NCI-H1417 treated with DMSO at 0.1 percent for 48 hours (cell line): ENCODE measurements at places on chromosomes 7 and 10.

- DNase-seq = no peak
Measured at GRCh38 chr7:37769726-37770125, 78.7 kb upstream of the NME8 start.

DNA sequence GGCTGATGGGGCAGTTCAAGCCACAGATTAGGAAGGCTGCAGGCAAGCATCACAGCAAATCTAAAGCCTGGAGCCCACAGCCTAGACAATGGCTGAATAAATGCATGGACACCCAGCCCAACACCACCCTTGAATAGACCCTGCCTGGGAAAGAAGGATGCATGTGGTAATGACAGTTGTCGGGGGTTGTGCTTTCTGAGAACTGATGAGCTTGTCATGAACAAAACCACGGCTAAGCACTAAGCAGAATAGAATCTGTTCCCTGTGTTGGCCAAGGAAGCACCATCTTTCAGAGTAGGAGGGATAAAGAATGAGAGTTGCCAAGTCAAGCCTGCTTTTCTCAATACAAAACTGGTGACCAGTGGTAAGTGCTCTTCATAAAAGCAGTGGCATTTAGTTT is 66.1 kb upstream of the JCAD start:
- DNase-seq = no peak

DNA sequence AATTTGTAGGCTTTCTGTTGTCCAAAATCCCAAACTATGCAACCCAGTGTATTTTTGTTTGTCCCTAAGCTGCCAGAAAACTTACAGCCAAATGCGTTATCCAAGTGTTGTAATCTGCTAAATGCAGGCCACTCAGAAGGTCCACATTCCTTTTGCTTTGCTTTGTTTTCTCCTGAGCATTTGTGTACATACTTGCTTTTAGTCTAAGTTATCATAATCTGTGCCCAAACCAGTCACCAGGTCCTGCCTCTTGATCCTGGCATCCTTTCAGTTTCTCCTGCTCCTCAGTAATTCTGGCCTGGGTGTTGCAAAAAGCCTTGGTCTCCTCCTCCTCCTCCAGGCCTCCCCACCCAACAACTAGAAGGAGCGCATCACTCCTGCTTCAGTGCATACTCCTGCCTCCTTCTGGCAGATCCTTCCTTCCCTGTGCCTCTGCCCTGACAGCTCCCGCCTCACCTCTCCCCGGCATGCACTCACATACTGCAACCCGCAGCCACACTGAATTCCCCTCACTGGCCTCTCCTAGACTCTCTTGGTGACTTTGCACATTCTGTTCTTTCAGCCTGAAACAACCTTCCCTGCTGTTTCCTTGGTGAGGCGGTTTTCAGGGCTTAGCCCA is 2.3 kb downstream of the DENND2A start:
- DNase-seq = no peak

- DNase-seq = no peak
Measured at GRCh38 chr10:4766454-4766853, 59.6 kb upstream of the AKR1E2 start.

DNA sequence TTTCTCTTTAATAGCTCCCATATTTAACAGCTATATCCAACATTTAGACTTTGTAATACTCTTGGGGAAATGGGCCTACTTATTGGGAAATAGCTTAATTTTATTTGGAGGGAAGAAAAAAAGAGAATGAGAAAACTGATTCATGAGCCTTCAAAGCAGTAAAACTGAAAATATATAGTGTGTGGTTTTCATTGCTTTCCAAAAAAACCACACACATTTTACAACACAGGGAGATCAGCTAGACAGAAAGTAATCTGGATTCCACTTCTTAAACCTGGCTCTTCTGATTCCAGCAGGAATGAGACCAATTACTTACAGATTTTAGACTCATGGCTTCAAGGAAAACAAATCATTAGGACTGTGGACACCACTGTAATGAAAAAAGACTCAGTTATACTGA is 48.7 kb downstream of the CH25H start:
- no peak for DNase-seq

DNA sequence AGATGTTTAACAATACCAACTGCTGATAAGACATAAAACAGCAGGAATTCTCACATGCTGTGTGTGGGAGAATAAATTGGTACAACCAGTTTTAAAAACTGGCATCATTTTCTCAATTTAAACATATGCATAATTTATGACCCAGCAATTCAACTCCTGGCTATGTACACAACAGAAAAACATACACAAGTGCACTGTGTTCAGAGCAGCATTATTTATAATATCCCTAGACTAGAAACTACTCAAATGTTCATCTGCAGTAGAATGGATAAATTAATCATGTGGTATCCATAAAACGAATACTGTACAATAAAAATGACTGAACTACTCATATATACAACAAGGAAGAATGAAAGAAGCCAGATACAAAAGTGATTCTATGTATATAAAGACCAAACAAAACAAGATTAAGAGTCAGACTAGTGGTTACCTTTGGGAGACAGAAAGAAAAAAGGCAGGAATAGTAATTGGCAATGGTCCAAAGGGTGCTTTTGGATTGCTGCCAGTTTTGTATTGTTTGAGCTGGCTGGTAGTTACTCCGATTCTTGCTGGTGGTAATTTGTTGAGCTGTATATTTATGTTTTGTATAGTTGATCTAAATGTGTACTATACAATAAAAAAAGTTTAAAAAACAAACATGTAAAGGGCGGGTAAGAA is 306.0 kb downstream of the TFEC start:
- DNase-seq = peak; percentile 100

DNA sequence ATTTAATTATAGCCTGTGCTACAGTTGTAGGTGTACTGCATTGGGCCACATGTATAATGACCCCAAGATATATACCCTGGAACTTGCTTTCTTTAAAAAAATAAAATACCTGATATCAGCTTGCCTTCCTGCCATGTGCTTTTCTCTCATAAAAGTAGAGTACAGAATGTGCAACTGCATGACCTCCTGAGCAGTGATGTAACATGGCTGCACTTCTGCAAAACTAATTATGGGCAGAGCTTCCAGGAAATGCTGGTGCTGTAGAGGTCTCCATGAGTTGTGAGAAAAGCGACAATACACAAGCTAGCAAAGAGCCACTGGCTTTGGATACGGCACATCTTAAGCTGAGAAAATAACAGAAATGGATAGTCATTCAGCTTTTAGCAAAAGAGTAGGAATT is 6.5 kb upstream of the ERLIN1 start:
- no peak for DNase-seq

- no peak for DNase-seq
Measured at GRCh38 chr7:24052572-24053260, 231.3 kb upstream of the NPY start.
